Fibroblast of skin of left quadriceps (primary cell): ENCODE measurements at places on chromosomes 2 and 18.

- DNase-seq, result no peak
These were observed 66.6 kb downstream of the STPG4 start for GRCh38 chr2:47088371-47089082.

DNA sequence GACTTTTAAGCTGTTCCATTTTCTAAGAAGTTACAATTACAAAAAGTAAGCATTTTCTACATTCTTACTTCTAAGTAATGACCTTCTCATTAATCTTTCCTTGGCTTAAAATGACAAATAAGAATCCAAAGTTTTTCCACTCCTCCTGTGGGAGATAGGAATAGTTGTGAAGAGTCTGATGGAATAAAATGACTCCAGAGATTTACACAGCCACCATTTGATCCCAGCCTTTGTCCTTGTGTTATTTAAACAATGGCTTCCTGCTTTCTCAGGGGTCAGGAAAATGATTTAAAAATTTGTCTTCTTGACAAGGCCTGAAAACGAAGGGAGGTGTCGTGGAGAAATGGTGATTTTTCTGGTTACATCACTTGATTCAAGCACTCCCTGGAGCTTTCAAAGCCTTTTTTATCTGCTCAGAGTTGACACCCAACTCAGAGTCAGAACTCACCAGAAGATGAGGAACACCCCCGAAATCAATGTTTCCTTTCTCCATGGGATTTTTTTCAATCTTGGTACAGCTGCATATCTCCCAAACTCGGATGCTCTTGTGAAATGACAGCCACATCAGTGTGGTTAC, 106.5 kb downstream of the GALNT3 start:
- no peak for DNase-seq

DNA sequence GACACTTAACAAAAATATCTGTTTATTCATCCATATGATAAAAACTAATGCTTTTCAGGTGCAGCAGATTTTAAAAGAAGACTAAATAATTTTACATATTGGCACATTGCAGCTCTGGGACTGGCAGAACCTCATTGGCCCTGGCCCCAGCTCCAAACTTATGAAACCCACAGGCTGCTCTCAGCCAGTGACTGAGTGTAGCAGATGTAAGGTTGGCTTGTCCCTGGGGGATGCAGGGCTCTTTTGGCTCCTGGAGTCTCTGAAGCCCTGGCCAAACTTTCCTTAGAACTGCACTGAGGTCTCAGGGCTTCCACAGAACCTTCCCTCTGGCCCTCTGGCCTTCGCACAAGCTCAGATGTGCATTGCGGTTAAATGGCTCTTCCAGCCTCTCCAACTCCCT, 725.0 kb upstream of the SOX11 start:
- DNase-seq, result no peak

GRCh38 chr2:236711440-236711839, 141.8 kb downstream of the ACKR3 start:
- no peak for DNase-seq

DNA sequence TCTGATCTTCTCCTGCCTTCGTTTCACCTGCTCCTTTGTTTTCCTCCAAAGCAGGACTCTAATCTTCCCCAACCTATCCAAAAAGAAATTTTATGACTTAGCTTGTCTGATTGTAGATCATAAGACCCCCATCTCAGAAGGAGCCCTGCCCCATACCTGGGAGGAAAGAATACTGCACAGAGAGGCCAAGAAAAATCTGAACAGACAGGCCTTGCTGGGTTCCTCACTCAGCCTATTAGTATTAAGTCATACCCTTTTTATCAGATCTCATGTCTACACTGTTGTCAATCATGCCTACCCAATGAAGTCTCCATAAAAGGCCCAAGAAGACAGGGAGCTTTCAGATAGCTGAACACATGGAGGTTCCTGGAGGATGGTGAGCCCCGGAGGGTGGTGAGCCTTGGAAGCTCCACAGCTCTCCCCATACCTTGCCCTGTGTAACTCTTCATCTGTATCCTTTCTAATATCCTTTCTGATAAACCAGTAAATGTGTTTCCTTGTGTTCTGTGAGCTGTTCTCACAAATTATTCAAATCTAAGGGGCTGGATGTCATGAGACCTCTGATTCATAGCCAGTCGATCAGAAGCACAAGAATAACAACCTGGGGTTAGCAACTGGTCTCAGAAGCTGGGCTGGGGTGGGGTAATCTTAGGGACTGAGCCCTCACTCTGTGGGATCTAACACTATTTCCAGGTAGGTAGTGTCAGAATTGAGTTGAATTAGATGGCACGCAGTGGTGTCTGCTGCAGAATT, 108.8 kb downstream of the SPOPL start:
- DNase-seq, result no peak

- no peak for DNase-seq
These were observed 32.3 kb upstream of the OLA1 start for GRCh38 chr2:174280596-174280995.

DNA sequence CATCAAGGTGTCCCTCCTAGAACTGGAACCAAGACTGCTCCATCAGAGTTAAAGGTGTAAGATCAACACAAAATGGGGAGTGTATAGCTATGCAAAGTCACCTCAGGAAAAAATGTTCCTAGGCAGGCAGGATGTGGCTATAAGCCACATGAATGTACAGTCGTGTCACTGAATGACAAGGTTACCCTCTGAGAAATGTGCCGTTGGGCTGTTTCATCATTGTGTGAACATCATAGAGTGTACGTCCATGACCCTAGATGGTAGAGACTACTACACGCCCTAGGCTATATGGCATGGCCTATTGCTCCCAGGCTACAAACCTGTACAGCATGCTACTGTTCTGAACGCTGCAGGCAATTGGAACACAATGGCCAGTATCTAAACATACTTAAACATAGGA, 24.5 kb downstream of the TYMS start:
- no peak for DNase-seq

- DNase-seq, result no peak
These were observed 71.7 kb downstream of the DNMT3A start for GRCh38 chr2:25270061-25270460.

DNA sequence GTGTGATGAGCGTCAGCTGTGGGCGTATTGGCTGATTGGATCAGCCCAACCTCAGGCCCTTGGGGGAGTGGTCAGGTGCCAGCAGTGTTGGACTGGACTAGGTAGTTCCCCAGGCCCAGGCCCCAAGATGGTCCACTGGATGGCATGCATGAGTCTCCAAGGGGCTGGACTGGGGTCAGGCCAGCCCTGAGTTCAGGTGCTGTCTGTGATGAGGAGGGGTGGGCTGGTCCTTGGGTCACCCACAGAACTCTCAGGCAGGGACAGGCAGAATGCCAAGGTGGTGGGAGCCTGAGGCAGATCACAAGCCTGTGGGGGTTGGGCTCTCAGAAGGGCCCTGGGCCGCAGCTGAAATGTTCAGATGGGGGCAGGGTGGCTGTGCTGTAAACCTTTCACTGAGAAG, 59.5 kb upstream of the THUMPD2 start:
- no peak for DNase-seq
